Smooth muscle cell of the brain vasculature (primary cell): ENCODE measurements at places on chromosomes 16 and 17.
A peak's percentile ranks its signal among the peaks of the same experiment; 100 is the strongest.

DNA sequence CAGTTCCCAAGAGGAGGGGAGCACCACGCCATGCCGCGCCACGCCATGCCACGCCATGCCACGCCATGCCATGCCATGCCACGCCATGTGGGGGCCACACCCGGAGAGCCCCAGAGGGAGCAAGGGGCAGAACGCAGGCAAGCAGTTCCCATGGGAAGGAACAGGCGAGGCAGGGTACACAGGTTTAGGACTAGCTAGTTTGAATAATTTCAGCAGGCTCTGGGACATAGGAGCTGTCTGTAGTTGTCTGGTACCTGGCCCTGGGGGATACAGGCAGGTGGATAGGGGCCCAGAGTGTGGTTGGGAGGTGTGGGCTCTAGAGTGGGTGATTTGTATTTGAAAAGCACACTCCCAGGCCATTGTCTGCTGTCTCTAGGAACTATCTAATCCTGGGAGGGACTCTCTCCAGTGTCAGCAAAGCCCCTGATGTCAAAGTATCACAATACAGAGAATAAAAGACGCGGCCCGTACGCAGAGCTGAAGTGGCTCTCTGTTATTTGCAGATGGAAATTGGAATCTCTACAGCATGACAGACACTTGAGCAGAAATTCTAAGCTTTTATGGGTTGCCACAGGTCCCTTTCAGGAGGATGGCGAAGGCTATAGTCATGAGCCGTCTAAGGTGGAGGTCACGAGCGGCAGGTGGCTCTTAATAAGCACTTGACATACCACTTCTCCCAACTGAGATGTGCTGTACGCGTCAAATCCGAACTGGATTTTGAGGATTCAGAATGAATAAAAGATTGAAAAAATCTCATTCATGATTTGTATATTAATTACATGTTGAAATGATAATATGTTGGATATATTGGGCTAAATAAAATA lies 220.8 kb upstream of the TNRC6C start:
- no peak for DNase-seq

DNA sequence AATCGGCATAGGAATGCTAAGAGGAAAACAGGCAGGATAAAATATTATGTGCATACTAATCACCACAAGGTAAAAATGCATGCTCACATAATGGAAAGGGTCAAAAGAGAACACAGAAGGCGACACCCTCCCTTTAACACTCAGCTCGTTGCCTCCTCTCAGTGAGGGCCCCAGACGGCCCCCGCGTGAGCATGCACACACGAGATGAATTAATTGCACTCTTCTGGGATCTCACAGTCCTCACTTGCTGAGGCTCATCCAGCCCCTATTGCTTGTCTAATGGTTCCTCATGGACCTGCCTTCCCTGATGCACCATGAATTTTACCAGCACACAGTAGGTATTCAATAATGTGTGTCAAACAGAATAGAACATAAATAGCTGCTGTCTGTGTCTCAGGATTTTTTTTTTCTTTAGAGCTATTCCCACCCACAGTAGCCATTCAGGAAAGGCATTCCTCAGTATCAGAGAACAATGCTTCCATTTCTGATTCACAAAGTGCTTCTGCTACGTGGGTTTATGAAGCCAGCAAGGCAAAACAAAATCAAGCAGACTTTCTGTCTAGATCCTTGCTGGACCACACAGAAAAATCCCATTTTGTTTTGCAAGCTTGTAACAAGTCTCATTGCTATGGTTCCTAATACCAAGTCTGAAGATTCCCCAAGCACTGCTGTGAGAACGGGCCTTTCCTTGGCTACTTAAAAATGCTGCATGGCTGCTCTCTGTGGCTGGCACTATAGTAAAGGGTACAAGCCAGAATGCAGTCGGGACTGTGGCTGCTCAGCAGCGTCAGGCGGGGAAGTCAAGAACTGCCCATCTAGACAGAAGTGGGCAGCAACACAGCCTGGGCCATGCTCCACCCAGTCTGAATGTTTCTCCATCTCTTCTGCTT lies 43.6 kb downstream of the TOM1L2 start:
- no peak for DNase-seq

DNA sequence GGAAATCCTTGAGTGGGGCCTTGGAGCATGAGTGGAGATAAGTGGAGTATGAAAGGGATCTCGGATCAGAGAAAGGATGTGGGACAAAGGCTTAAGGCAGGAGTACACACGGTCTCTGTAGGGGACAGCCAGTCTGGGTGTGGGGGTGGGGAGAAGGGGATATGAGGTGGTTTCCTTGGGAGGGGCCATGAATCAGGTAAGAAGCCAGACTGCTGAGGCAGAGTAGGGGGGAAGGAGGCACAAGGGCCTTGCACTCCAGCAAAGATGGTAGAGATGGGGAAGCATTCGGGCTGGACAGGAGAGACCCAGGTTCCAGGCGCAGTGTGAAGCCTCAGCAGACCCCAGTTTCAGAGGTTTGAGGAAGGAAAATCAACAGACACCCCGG lies 1.6 kb downstream of the HSD11B2 start:
- DNase-seq: no peak

DNA sequence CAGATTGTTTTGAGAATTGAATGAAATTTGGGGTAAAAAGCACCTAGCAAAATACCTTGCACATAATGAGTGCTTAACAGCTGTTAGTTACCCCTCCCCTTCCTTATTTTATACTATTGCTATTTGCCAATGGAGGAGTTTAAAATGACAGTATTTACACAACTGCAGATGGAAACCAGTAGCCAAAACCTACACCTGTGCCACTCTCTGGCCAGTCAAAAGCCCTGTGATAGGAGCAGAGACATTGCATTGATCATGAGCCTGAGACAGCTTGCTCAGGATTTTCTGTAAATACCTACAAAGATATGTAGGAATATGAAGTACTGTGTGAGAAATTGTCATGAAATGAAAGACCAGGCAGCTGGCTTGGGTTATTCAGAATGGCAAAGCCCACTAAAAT lies 115.3 kb upstream of the HLF start:
- no peak for DNase-seq

GRCh38 chr16:57757326-57757786 lies 21.8 kb downstream of the KATNB1 start:
- peak; percentile 49 for DNase-seq

GRCh38 chr17:73389411-73389810 lies 77.6 kb upstream of the CDC42EP4 start:
- DNase-seq: no peak

DNA sequence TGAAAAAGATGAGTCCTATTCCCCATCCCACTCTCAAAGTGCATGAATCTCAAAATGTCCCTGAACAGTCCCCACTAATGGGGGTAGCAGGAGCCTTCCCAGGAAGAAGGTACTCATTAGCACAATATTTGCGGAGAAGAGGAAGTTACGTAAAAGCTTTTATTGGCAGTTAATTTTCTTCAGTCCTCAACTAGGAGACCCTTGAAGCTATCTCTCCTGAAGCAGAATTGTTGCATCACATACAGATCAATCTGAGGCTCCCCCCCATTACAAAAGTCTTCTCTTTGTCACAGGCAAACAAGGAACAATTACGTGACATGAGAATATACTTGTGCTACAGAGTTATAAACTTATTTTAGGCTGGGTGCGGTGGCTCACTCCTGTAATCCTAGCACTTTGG lies 14.2 kb downstream of the SLFN12L start:
- DNase-seq: no peak

DNA sequence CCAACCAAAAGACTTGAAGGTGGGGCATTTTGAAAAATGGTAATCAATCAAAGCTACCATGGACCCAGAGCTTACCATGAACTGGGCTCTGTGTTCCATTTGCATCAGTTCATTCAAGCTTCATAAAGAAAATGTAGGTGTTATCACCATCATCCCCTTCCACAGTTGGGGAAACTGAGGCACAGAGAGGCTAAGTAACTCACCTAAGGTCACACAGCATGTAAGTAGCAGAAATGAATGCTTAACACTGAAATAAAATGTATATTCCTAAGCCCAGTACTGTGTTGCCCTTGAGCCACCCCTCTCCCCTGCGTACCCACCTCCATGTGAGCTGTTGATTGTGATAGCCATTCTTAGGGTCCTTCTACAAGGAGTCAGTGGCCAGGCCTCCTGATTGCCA lies 83.6 kb downstream of the VAT1L start:
- no peak for DNase-seq

- no peak for DNase-seq
These were observed 9.1 kb upstream of the CRYBA1 start for GRCh38 chr17:29237476-29238132.
